ENCODE measurements at places on chromosomes 1 and 21.

GRCh38 chr1:185808631-185809030, 74.4 kb downstream of the HMCN1 start:
- peak; percentile 59 for DNase-seq

- DNase-seq: no peak
Observed at GRCh38 chr1:230232371-230232771, 165.3 kb downstream of the GALNT2 start.

DNA sequence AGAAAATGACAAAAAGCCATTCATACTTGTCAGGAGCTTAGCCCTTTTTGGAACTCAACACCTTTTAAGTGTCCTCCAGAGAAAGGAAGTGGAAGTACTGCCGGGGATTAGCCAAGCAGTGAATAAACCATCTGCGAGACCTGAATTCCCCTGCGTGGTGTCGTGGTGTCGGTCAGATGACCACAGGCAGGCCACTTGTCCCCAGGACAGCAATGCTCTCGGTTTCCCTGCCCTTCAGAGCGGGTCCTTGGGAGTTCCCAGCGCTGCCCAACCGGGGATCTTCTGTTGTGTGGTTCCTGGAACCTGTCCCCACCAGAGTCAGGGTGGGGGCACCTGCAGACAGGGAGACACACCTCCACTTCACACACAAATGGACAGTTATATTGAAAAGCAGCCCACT, 9.2 kb downstream of the GPR157 start:
- no peak for DNase-seq

DNA sequence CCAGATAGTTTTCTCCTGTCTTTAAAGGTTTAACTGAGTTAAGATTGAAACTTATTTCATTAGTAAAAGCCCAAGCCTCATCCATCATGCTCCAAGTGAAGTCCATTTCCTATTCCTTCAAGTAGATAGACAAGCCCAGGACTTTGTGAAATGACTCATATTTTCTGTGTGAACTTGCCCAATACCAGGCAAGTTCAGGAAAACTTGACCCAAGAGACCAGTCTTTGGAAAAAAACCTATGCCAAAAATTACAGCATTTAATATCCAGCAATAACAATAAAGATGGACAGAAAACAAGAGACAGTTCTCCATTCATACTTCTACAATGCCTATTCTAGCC, 405 bp upstream of the RAB29 start:
- DNase-seq: peak; percentile 71

GRCh38 chr1:205191622-205192021, 19.9 kb downstream of the DSTYK start:
- DNase-seq: no peak

DNA sequence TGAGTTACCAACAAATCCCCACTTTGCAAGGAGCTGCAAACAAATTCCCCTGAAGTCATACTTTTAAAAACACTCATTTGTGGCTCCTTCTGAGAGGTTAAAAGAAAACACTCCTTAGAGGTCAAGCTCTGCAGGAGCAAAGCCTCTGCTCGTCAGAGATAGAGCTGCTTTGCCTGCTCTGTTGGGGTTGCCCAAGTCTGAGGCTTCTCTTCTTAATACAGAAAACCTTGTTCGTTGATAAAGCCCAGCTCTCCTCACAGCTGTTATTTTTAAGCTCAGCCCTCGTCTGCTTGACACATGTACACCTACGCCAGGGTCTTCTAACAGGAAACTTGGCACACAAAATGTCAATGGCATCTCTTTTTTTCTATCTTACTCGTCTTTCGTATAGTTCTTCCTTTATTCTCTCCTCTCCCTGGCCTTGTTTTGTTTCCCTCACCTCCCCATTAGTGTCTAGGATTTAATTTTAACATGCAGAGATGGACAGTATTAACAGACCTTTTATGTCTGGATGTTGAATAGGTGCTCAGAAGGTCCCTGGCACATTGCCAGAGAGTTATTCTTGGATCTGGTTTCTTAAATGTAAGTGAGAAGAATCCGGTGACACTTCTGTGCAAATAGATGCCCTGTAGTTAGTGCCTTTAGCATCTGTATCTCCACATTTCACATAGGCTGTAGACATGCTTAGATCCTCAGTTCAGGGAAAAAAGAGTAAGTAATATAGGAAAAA, 86.0 kb downstream of the LRRC53 start:
- peak; percentile 0 for DNase-seq

GRCh38 chr1:157167437-157167836, 29.2 kb upstream of the ETV3 start:
- no peak for DNase-seq

- DNase-seq: no peak
Observed at GRCh38 chr1:3192361-3192760, 123.4 kb downstream of the PRDM16 start.

DNA sequence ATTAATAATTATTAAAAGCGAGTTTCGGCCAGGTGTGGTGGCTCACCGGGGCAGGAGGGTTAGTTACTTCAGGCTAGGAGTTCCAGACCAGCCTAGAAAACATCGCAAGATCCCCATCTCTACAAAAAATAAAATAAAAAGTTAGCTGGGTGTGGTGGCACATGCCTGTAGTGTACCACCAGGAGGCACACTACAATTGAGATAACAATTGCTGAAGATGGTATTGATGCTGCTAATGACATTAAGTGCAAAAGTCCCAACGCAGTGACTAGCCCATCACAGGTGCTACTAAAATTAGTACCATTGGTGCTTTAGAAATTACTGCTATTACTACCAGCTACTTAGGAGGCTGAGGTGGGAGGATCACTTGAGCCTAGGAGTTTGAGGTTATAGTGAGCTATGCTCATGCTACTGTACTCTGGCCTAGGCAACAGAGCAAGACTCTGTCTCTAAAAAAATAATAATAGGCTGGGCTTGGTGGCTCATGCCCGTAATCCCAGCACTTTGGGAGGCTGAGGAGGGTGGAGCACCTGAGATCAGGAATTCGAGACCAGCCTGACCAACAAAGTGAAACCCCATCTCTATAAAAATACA, 156.6 kb downstream of the GREM2 start:
- DNase-seq: no peak

DNA sequence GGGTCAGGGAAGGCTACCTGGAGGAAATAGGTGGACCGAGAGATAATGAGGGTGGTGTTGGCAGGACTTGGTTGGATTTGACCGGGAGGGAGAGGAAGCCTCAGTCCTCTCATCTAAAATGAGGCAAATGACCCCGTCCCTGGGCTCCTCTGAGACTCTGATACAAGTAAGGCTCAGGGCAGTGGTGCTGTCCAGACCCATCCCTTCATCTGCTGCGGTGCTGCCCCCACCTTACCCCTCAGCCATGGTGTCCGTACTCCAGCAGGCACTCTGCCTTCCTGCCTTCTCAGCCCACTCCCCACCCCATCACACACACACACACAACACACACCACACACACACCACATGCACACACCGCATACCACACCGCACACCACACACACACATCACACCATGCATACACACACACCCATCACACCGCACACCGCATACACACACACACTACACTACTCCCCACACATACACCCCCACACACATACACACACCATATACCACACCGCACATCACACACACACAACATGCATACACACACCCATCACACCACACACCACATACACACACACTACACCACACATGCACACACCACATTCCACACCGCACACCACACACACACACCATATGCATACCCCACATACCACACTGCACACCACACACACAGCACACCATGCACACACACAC, 29.4 kb upstream of the SLC26A9 start:
- peak; percentile 51 for DNase-seq

GRCh38 chr1:209657140-209657879, 5.1 kb upstream of the LAMB3 start:
- no peak for DNase-seq

GRCh38 chr1:101683561-101683960, 313.2 kb downstream of the OLFM3 start:
- no peak for DNase-seq

DNA sequence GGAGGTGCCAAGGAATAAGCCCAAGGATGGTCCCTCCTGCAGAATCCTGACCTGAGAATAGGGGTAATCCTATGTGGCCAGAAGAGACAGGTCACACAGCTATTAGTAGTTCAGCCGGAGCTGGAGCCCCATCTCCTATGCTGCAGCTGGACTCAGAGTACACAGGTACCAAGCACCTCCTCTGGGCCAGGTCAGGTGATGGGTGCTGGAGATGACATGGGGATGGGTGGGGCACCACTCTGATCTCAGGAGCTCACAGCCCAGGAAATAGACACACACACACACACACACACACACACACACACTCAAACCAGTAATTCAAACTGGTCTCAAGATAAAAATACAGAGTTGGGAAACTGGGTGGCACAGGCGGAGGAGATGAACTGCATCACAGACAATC, 54.2 kb upstream of the SSBP3 start:
- no peak for DNase-seq

DNA sequence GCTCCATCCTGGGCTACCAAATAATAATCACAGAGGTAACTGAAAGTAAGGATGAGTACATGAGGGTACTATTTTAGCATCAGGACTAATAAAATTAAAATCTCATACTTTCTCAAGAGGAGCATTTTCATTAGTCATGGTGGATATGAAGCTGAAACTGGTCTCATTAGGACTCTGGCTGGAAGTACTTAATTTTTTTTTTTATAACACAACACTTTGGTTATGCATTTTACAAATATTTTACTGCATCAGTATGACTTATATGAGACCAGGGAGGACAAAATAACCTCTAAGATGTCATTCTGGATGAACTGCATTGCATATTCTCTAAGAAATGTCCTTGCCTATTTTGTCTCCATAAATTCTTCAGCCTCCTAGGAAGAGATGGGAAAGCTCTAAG, 290.9 kb downstream of the HLX start:
- DNase-seq: peak; percentile 29

GRCh38 chr1:193654951-193655735, 468.7 kb upstream of the B3GALT2 start:
- peak; percentile 3 for DNase-seq

DNA sequence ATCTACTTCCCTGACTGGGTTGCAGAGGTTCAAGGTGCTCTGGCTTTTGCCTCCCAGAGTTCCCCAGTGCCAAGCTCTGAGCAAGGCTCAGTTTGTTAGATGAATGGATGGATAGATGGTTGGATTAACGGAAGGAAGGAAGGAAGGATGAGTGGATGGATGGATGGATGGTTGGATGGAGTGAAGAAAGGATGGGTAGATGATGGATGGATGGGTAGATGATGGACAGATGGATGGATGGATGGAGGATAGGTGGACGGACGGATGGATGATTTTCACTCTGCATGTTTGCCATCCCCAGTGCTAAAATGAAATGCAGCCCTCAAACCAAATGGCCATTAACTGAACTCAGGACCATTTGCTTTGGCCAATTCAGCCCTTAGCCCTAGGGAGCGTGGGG, 27.4 kb upstream of the TENT5C start:
- DNase-seq: no peak

DNA sequence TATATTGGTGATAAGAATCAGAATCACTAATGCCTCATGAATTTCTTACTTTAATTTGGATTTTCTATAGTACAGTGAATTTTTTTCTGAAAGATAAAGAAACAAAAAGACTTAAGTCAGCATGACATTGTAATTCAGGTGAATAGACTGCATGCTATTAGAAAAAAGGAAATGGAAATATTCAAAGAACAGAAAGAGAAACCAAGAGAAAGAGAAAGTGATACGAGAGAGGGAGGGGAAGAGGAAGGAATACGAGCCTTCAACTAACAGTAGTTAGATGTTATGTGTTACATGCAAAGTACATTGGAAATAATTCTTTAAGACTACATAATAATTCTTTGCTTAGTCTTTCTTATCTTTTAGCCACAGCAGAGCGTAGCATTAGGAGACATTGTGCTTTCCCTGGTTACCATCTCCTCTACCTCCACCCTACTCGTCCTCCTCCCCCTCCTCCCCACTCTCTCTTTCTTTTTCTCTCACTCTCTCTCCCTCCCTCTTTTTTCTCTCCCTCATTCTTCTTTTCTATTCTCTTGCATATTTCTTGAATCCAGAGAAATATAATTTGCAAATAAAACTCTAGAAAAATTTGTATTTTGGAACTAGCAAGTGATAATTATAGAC, 46.4 kb upstream of the ADGRL4 start:
- DNase-seq: no peak

DNA sequence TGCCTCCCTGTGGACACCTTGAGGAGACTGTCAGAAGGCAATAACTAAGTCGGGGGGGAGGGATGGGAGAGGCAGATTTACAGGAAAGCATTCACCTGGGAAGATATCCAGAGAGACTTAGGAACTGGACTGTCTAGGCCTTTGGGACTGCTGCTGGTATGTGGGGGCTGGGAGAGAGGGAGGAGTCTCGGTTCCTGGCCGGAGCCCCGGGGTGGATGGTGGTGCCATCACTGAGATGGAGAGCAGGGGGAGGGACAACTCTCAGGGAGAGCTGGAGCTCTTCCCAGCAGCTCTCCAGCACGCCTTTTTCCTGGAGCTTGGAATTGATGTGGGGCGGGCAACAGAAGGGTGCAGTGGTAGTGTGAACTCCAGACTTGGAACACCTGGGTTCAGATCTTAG, 22.1 kb downstream of the PTPRF start:
- peak; percentile 68 for DNase-seq

- no peak for DNase-seq
Observed at GRCh38 chr21:44984792-44985440, 45.1 kb downstream of the SLX9 start.

DNA sequence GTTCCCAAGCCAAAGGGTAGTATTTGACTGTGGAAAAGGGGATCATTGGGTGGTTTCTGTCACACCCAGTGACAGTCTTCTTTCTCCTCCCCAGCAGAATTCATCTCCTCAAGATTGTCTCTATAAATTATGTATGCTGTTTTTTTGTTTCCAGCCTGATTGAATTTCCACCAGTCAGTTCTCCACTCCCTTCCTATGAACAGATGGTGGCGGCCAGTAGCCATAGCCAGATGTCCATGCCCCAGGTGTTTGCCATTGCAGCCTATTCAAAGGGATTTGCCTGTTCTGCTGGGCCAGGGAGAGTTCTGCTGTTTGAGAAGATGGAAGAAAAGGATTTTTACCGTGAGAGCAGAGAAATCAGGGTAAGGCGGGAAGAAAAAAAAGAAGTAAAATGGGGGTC, 12.9 kb downstream of the CFAP57 start:
- no peak for DNase-seq

- DNase-seq: no peak
Observed at GRCh38 chr1:151475175-151475574, 15.9 kb upstream of the POGZ start.

GRCh38 chr1:34263406-34263805, 86.7 kb downstream of the C1orf94 start:
- DNase-seq: peak; percentile 59

- DNase-seq: no peak
Observed at GRCh38 chr1:180241716-180242544, 11.9 kb downstream of the LHX4 start.

DNA sequence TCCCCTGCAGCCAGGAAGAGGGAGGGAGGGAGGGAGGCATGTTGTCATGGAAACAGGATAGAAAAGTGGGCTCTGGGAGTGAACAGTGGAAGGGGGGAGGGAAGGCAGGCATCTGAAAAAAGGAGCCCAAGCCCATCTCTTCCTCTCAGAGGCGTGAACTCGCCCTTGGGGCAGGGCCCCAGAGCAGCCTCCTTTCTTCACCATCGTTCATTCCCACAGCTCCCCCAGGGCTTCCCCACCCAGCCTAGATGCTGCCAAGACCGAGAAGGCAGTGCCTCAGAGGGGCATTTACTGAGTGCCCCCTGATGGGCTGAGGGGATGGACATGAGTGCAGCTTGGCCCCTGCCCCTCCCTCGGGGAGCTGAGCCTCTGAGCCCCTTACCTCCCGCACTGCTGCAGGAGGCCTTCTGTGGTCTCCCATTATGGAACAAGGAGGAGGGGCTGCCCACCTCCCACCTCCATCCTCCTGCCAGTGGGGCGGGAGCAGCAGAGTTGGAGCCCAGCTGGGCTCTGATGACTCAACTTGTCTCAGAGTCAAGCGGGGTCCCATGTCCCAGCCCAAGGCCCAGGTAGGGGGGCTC, 39.1 kb upstream of the KIF21B start:
- DNase-seq: no peak

GRCh38 chr1:84598846-84599741, 24.9 kb upstream of the CTBS start:
- DNase-seq: peak; percentile 90
